GM04503 (cell line): ENCODE measurements at places on chromosomes 1 and 21.
A peak's percentile ranks its signal among the peaks of the same experiment; 100 is the strongest.

DNA sequence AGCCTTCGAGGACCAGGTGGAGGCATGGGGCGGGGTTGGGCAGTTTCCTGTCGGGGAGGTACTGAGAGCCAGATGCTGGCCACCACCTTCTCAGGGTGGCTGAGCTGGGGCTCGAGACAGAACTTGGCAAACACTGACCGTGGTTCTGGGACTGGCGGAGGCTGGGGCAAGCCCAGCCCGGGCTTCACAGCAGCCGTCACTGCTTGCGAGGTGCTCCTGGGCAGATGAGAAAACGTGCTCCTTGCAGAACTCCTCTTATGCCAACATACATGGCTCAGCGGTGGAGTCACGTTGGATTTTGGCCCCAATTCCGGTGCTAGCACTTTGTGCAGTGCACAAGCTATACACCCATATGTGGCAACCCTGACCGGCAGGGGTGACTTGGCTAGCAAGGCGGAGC, 69.2 kb downstream of the RUNX3 start:
- no peak for DNase-seq

- DNase-seq: no peak
Observed at GRCh38 chr1:48906164-48906563, 129.5 kb upstream of the BEND5 start.

GRCh38 chr1:180151508-180151907, 3.2 kb upstream of the QSOX1 start:
- peak; percentile 73 for DNase-seq

DNA sequence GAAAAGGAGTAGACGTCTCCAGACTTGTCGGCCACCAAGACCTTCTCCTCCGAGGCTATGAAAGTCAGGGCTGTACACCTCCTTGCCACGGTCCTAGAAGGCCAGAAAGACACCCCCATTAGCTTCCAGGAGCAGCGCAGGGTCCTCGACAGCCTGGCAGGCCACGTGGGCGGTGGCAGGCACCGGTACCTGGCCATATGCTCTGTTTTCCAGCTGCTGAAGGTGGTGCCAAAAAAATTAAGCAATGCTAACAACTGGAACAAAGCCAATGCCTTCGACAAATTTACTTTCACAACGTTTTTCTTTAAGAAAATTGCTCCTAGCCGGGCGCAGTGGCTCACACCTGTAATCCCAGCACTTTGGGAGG, 15.9 kb downstream of the WDR4 start:
- no peak for DNase-seq

GRCh38 chr1:156452907-156453306, 47.7 kb downstream of the MEF2D start:
- no peak for DNase-seq

GRCh38 chr1:119887427-119887826, 8.9 kb downstream of the ADAM30 start:
- DNase-seq: no peak

- no peak for DNase-seq
Observed at GRCh38 chr1:204065174-204065985, 7.5 kb upstream of the SOX13 start.

- no peak for DNase-seq
Observed at GRCh38 chr1:228100822-228101613, 2.1 kb downstream of the C1orf35 start.

DNA sequence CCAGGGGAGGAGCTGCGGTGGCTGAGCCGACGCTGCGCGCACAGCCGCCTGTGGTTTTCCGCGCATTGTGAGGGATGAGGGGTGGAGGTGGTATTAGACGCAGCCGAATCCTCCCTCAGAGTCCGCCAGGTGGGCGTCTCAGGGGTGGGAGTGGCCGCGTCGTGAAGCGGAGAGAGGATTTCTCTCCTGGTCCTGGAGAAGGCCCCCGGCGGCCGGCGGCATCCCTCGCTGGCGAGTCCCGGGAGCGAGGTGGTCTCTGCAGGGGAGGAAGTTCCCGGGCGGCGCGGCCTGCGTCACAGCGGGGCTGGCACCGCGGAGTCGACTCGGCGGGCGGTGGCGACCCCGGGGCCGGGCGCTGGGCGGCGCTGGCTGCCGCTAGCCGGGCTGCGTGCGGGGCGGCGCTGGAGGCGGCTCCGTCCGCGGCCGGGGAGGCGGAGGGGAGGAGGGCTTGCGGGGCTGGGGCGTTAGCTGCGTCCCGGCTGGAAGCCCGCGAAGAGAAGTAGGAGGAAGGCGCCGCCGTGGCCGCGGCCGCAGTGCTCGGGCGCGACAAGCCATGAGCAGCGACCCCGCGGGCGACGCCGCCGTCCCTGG, at the start of gene LRRC8C:
TSS of gene LRRC8C (plus strand) at position 464 of the 591 bp plus-strand sequence. CDS start 53,354 bp downstream, outside the sequence.
- no peak for DNase-seq

DNA sequence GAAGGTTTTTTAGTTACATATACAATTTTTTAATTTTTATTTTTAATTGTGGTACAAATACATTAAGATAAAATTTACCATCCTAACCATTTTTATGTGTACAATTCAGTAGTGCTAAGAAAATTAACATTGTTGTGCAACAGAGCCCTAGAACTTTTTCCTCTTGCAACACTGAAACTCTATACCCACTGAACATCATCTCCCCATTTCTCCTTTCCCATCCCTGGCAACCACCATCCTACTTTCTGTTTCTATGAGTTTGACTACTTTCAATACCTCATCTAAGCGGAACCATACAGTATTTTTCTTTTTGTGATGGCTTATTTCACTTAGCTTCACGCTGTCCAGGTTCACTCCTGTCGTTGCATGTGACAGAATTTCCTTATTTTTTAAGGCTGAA, 54.1 kb downstream of the PALMD start:
- no peak for DNase-seq

DNA sequence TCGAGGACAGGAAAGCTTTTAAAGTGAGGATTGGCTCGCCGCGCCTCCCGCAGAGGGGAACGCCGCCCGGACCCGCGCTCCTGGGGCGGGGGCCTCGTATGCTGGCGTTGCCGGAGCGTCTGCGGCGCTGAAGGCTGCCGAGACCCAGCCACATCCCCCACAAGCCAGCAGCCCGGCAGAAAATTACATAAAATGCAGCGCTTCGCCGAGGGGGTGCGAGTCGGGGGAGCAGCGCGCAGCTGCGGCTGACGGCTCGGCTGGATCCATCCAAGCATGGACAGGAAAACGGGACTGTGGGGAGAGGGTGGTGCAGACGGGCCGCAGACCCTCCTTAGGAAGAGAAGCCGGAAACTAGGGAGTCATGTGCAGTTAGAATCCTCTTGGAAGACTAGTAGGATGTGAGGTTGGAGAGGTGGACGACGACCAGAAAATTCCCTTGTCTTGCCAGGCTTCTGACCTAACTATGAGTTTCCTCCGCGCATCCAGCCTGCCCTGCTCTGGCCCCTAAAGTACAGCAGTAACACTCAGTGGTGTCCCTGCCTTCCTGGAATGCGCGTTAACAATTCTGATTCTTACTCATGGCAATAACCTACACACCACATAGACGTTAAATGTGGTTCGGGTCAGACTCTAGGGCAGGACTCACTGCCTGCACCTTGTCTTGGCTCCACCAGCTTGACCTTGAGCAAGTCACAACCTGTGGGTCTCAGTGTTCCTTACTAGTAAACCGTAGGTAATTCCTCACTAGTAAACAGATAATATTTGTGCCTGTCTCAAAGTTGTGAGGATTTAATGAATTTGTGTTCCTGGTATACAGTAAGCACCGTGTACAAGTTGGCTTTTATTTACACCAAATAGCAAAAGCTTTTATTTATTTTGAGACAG, 953 bp upstream of the BRWD1 start:
- DNase-seq: no peak

GRCh38 chr1:201475130-201475529, 6.1 kb upstream of the PHLDA3 start:
- DNase-seq: no peak

DNA sequence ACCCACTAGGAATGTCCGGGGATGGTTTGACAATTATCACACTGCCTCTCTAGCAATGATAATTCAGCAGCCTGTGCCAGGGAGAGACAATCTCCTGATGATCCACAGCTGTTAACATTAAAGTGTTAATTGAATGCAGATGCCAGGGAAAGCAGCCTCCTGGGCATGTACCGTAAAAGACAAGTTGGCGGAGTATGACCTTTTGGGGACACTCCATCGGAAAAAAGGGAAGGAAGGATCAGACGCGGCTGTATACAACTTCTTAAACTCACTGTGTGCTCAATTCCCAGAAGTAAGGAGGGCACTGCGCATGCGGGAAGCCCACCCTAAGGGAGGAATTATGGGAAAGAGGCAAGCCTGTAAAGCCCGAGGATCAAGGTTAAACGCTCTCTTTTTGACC, 62.6 kb downstream of the MAP3K7CL start:
- DNase-seq: no peak

GRCh38 chr1:3195480-3195815, 126.4 kb downstream of the PRDM16 start:
- DNase-seq: no peak

- DNase-seq: no peak
Observed at GRCh38 chr1:59816318-59816878, 1.6 kb downstream of the HOOK1 start.

GRCh38 chr21:20646431-20647165, 351.6 kb upstream of the NCAM2 start:
- no peak for DNase-seq

- no peak for DNase-seq
Observed at GRCh38 chr1:98904684-98905083, 100.0 kb downstream of the PLPPR5 start.

DNA sequence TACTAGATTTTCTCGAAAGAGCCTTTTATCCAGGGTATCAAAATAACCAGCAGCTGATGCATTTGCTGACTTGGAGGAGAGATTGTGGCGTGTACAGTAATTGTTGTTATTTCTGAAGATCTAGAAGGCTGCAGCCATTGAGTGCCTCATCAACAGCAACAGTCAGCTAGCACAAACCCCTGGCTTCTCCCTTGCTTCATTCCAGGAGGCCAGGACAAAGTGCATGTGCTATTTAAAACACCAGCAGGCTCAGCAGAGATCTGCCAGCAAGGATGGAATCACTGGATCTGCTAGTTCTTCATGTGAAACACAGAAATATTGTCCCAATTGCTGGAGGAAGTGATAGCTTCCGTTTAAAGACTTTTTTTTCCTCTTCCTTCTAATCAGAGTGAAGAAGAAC, 2.8 kb upstream of the NGF start:
- no peak for DNase-seq

DNA sequence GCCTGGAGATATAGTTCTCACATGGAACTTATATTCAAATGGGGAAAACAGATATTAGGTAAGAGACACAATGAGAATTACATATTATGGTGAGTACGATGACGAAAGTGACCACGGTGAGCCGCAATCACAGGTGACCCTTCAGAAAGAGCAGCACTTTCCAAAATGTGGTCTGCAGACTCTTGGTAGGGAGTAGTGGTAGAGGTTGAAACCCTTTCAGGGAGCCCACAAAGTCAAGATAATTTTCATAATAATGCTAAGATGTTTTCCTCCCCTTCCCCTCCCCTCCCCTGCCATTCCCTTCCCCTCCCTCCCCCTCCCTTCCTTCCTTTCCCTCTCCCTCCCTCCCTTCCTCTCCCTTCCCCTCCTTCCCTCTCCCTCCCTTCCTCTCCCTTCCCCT, 83.5 kb upstream of the AKT3 start:
- DNase-seq: no peak

- no peak for DNase-seq
Observed at GRCh38 chr1:214662223-214662785, 59.3 kb downstream of the CENPF start.

DNA sequence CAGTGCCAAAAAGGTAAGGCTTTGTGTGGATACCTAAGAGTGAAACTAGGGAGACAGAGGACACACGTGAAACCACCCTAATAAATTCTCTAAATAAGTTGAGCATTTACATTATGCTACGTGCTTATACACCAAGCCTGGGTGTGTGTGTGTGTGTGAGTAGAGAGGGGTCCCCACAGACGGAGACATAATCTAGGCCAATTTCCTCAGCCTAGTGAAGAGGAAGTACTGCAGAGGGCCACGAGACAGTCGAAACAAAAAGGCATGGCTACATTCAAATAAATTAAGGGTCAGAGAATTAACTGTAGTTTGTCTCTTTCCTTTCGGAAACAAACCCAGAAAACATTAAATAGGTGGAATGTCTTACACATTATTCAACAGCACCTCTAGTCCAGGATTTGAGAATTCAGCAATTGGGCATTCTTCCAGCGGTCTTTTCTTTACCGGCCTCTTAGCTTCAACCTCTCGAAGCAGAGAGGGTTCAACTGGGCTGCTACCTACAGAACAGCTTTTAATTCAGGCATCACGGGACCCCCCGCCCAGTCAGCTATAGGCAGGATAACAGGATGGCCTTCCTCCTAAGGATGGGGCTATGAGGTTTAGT, 75.0 kb downstream of the DESI2 start:
- no peak for DNase-seq

DNA sequence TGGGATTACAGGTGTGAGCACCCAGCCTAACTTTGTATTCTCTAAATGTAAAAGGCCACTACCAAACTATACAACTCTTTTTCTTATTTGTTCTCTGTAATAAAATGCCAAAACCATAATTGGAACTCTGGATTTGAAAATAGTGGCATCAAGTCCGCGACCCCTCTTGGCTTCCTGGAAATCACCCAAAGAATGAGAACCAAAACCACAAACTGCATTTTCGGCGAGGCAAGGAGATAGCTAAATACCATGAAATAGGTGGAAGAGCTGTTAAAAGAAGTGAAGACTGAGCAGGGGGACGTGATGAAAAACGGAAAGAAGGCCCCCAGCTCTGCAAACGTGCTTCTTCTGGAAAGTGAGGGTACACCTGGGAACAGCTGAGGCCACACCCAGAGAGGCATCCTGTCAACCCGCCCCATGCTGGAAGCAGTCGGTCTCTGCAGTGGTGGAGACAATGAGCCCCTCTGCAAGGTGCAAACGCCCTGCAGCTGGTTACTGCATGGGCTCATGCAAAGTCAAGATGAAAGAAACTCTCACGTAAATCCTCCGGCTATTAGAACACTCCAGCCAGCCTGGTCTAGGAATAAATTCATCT, 22.5 kb downstream of the VPS26C start:
- no peak for DNase-seq

GRCh38 chr21:44965251-44966022, 25.6 kb downstream of the SLX9 start:
- no peak for DNase-seq

- no peak for DNase-seq
Observed at GRCh38 chr1:68495532-68495931, 1.4 kb downstream of the DEPDC1 start.

- DNase-seq: no peak
Observed at GRCh38 chr1:24027838-24028468, 47.8 kb upstream of the SRSF10 start.

- DNase-seq: no peak
Observed at GRCh38 chr1:211529011-211529410, 37.0 kb upstream of the RD3 start.

DNA sequence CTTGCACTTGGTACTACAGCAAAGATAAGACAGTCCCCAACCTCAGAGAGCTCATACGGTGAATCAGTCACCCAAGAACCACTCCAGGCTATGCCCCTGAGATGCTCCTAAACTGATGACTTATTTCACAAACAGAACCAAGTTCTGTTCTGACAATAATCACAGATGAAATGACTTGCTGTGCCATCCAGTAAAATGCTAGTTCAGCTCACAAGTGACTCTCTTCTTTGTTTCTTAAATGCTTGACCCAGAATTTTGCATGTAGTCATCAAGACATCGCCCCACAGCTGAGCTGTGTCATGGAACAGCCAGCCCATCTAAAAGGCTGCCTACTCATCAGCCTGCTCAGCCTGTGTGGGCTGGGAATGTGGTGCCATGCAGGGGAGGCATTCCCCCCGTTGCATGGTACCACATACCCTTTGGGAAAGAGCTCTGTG, 6.1 kb upstream of the SLC19A2 start:
- DNase-seq: no peak

- DNase-seq: no peak
Observed at GRCh38 chr1:223776826-223777454, 64.6 kb downstream of the CAPN2 start.

GRCh38 chr1:99636647-99637175, 9.2 kb upstream of the PALMD start:
- DNase-seq: no peak
